ENCODE measurements at places on chromosomes 3 and 15.

- no peak for DNase-seq
Observed at GRCh38 chr3:13277860-13278531, 142.1 kb downstream of the NUP210 start.

- DNase-seq, result no peak
Observed at GRCh38 chr15:99495430-99496301, 70.1 kb upstream of the MEF2A start.

- no peak for DNase-seq
Observed at GRCh38 chr3:53230041-53230621, 25.7 kb downstream of the TKT start.

GRCh38 chr15:58513726-58514336 lies 82.0 kb downstream of the LIPC start:
- DNase-seq, result no peak

DNA sequence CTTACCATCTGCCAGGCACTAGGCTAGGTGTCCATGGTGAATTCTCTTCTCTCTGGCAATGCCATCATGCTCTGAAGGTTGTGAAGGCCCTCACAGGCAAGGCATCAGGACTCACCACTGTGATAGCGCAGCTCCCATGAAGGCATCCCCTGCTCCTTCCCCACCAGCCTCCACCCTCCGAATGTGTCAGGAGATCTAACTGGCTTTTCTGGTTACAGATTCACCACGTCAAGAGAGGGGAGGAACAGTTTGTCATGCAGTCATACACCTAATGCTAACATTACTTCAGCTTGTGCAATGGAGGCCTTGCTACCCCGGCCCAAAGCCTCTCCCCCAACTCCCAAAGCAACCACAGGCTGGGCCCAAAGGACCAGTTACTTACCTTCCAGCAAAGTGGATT lies 8.9 kb upstream of the CMTM8 start:
- DNase-seq, result no peak

Data from RWPE1 (cell line).